ENCODE measurements at places on chromosomes 3 and 15.

GRCh38 chr15:77475898-77476297 is 55.2 kb downstream of the HMG20A start:
- no peak for DNase-seq

- no peak for DNase-seq
Measured at GRCh38 chr3:30751610-30752299, 142.7 kb downstream of the GADL1 start.

DNA sequence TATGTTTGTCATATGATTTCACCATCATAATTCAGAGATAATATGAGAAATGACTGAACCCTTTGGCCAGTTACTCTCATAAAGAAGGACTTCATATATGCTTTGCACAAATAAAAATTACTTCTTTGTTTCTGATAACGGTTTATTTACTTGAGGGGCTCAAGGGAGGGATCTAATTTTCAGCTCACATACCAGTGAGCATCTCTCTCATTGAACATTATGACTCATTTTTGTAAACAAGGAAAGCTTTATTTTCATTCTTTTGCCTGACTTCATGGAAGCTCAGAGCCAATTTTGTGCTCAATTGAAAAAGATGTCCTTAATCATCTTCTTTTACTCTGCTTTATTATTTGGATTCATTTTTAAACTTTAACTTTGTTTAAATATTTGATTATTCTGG is 5.8 kb downstream of the NLGN1 start:
- DNase-seq: peak; percentile 85

DNA sequence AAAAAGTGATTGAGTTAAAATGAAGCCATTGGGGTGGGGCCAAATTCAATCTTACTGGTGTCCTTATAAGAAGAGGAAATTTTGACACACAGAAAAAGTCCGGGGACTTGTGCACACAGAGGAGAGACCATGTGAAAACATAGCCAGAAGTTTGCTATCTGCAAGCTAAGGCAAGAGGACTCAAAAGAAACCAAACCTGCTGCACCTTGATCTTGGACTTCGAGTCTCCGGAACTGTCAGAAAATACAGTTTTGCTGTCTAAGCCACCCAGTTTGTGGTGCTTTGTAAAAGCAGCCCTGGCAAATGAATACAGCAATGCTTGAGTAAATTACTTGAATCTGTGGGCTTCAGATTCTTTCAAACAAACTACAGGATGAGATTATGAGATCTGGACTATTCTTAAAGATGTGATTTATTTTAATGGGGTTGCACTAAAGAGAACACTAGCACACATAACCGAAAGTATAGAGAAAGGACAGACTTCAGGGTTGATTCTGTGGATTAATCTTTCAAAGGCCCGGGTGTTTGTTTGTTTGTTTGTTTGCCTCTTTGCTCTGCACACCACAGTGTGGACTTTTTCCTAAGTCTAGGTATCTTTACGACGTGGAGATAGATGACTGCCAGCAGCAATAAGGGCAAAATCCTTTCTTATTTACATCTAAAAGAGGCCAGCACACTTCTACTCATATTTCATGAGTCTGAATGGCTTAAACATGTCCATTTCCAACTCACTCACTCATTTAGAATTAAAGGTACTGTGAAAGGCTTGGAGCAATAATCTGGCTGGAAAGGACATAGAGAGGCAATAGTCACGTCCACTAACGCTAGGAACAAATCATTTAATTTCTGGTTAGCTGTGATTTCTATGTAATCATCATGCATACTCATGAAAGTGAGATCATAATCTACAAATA is 53.9 kb upstream of the SSR3 start:
- no peak for DNase-seq

GRCh38 chr15:79661411-79661810 is 229.3 kb downstream of the MINAR1 start:
- DNase-seq: no peak

DNA sequence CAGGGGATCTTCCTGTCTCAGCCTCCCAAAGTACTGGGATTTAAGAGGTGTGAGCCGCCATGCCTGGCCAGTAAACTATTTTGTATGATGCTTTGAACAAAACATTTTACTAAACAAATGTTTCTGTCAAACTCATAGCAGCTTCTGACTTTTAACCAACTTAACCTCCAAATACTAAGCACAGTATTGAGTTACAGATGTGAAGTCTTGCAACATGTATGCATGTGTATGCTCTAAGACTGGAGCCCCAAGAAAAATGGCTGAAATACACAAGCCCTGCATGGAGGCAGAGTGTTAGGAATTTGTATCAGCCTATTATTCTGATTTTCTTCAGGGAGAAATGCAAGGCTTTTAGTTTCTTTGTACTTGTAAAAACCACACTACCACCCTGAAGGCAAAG is 137.1 kb downstream of the CBLB start:
- no peak for DNase-seq

DNA sequence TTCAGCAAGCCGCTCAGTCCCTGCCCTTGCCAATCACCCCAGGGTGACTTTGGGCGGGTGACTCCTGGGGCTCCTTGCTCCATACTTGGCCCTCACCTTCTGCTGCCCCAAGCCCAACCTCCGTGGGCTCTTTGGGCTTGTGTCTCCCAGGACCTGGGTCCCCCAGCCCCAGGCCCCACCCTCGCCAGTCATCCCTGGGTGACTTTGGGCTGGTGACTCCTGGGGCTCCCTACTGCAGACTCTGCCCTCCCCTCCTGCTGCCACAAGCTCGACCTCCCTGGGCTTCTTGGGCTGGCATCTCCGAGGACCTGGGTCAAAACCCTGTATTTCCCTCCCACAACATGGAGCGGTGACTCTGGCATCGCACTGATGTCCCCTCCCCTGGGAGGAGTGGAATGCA is 151.5 kb downstream of the GOLGA6L4 start:
- no peak for DNase-seq

- peak; percentile 7 for DNase-seq
Measured at GRCh38 chr3:196311-197148, at the start of gene CHL1. Gene CHL1 (plus strand): TSS chr3:196763. CDS start chr3:319777, 123,014 bp downstream.

- no peak for DNase-seq
Measured at GRCh38 chr3:36013425-36013824, 366.9 kb upstream of the STAC start.

DNA sequence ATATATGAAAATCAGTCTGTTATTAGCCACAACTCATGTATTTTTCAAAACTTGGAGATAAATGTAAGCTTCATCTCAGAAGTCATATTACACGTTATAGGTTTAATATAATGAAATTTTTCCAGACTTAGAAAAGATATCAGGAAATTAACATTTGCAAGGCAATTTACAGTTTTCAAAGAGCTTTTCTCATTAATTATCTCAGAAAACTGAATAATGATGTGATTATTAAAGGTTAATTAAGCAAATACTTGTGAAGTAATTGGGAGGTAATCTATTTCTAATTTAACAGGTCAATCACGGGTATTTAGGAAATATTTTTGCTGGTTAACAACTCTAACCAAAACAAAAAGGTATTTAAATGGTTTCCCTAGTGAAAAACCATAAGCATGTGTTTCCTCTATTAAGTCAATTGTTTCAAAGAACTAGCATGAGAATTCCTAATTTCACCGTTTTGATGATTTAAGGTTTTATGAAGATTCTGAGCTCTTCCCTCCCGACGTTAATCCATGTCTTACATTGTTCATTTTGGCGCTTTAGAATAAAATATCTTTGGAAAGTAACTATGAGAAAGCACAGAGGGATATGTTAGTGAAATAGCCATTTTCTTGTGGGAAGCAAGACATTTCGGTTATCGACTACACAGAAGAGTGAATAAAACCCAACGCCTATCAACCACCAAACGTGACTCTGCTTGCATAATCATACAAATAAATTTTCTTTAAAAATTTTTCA is 1.5 kb upstream of the NEO1 start:
- DNase-seq: no peak

All from foreskin melanocyte (primary cell).